ENCODE measurements at places on chromosomes 13 and 19.

GRCh38 chr13:53100394-53101063 is 71.9 kb downstream of the OLFM4 start:
- no peak for DNase-seq

DNA sequence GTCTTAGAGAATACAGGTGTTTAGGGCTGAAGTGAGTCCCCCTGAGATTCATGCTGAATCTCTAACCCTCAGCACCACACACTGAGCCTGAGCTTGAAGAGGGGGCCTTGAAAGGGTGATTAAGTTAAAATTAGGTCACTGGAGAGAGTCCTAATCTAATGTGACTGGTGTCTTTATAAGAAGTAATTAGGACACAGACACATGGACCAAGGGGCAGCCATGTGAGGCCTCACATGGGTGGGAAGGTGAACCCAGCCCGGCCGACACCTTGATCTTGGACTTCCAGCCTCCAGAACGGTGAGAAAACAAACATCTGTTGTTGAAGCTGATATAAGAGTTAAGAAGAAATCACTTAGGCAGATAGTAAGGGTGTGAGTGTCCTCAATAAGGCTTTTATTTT is 7.1 kb upstream of the RAB20 start:
- no peak for DNase-seq

GRCh38 chr19:44605547-44605946 is 7.8 kb upstream of the IGSF23 start:
- DNase-seq: no peak

GRCh38 chr19:11256189-11256588 is 6.1 kb downstream of the DOCK6 start:
- no peak for DNase-seq

DNA sequence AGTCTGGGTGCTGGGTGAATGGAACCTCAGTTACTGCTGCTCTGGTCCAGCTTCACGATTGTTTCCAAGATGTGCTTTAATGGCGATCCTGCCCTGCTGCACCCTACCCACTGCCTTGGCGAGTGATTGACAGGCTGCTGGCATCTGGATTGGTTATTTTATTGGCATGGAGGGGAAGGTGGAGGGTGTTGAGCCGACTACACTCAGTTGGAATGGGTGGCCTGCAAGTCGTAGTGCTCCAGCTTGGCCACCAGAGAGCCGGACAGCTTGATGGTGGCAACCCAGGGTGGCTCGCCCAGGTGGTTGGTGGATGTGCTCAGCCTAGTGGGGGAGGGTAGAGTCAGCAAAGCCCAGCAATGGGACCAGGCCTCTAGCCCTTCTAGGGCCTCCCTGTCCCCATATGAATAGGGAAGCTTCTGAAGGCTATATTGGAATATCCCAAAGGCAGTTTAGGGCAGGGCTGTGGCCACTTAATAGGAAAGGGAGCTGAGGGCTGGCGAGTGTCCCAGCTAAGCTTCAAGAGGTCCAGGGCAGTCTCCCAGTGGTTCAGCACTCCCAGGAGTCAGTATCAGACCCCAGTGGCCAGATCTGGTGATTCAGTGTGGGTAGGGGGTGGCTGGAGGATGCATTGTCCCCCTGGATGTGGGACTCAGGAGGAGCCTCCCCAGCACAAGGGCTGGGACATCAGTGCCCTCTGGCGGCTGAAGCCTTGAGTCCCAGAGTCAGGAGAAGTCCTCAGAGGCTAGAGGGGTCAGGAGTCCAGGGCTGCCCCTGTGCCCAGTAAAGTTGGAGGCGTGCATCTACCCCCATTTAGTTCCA is 3.4 kb downstream of the GGN start:
- no peak for DNase-seq

DNA sequence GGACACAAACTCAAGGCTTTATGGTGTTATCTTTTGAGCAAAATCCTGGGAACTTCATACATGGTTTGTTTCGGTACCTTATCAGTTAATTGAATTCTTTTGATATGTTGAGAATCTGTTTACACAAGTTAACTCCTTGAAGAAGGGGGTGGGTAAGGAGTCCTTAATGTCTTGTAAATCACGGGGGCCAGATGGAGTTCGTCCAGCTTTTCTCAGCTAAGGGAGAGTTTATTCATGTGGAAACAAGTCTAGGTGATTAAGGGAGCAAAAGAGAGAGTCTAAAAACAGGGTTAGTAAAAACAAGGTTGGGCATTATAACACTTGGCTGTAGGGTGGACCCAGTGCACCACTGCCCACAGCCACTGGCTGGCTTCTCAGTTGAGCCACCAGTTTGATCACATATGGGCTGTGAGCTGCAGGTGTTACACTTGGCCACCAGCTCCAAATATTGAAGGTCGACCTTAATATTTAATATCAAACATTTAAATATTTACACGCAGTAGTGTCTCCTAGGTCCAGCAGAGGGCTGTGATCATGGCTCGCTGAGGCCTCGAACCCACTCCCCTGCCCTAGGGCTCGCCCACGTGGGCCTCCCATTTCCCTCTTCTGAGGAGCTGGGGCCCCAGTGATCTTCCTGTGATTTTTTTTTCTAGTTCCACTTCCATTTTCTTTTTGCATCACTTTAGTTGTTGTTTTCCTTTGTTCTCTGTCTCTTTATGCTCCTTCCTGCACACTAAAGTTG is 21.0 kb upstream of the ZNF43 start:
- DNase-seq: no peak

GRCh38 chr13:112711528-112712265 is 21.9 kb downstream of the ATP11A start:
- DNase-seq: no peak

DNA sequence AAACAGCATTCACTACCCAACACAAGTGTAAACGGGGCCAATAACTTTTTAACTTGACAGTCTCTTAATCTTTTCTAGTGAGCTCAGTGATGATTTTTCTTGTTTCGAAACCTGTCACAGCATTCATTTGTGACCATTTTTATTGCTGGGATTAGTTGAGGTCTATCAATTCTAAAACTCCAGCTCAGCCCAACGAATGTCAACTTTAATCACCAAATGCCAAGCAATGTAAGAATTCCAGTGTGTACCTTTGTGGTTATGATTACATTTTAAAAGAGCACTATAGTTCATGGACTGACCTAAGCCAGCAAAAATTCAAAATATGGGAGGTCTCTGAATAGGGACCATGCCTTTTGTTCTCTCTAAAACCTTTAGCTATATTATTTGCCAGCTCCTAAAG is 694.3 kb upstream of the SGCG start:
- DNase-seq: no peak

DNA sequence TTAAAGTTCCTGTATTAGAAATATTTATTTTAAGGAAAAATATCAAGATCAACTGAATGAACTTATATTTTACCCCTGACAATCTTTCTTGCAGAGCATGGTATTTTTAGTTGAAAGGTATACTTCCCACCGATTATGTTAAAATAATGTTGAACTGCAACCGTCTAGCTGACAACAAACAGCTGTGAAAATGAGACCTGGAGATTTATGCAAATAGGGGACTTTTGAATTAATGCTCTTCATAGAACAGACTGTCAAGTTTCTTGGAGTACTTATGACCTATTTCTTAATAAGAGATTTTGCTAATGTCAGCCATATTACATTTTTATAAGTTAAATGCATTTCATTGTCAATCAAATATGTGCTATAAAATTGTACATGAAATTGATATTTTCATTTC is 210.9 kb downstream of the NALCN start:
- DNase-seq: no peak

- DNase-seq: no peak
Measured at GRCh38 chr19:18789883-18790565, 1.1 kb downstream of the COMP start.

- no peak for DNase-seq
Measured at GRCh38 chr19:41615207-41615606, 11.7 kb downstream of the CEACAM4 start.

Data from SHP77 treated with DMSO at 0.1 percent for 48 hours (cell line).